ENCODE measurements at places on chromosomes 13 and 19.

- DNase-seq: peak; percentile 44
These were observed 42.1 kb downstream of the NAA16 start for GRCh38 chr13:41352935-41353840.

GRCh38 chr13:44934724-44935123 is 54.5 kb downstream of the NUFIP1 start:
- no peak for DNase-seq

- no peak for DNase-seq
These were observed 92.0 kb upstream of the WASF3 start for GRCh38 chr13:26465514-26465913.

- DNase-seq: no peak
These were observed 12.6 kb downstream of the ZNF888 start for GRCh38 chr19:52910648-52911047.

DNA sequence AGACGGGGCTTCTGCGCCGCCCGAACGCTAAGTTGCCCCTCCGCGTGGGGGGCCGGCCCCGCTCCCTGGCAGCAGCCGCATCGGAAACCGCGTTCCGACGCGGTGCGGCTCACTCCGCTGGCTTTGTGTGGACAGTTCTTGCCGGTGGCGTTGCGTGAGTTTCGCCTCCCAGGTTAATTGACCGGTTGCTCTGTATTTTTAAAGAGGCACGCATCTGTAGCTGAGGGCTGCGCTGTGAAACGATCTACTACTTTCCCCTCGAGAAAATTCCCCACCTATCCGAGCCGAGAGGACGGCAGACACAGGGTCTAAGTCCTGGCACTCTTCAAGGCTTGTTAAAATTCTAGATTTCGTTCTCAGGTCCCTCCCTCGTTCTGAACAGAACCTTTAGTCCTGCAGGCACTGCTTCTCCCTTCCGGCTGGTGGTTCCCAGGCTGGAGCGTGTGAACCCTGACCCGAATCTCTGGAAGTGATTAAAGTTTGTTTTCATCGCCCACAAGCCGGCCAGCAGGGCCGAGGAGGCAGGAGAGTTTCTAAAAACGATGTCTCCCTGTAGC is 933 bp downstream of the ARHGEF7 start:
- DNase-seq: no peak

- DNase-seq: no peak
These were observed 41.1 kb downstream of the GPR12 start for GRCh38 chr13:26719356-26719945.

DNA sequence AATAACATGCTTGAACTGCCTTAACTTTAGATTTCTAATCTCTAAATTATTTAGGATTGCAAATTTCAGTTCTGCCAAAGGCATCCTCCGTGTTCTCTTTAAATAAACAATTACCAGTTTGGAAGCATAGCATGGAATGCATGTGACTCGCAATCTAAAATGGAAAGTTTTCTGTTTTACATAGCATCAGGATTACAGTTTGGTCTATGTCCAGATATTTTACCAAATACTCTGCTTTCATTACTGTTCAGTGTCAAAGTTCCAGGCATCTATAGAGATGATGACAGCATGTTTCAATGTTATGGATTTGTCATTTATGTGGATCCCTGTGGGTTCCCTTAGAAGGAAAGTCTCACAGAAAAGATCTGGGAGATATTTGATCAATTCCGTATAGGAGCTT is 16.8 kb downstream of the FLT1 start:
- DNase-seq: no peak
